Left colon (tissue), 2 donors: ENCODE measurements at places on chromosomes 13 and 19.

DNA sequence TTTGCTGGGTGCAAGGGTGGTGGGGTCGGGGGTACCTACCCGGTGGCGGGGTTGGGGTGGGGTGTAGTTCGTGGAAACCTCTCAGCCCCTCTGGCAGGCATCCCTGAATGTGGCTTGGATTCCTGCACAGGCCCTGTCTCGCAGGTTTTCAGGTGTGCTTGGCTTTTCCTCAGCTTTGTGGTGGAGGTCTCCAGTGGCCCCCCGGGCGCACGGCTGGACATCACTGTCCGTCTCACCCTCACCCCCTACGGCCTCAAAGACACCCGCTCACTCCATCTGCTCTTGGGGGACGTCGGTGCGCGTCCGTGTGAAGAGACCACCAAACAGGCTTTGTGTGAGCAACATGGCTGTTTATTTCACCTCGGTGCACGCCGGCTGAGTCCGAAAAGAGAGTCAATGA lies 44.3 kb downstream of the ZNF146 start:
- no peak for DNase-seq

GRCh38 chr13:63463782-63464610 lies 2048.3 kb upstream of the PCDH20 start:
- DNase-seq = no peak

- peak; percentile 78 for DNase-seq
Measured at GRCh38 chr13:110907951-110908898, 6.6 kb downstream of the ANKRD10 start.

DNA sequence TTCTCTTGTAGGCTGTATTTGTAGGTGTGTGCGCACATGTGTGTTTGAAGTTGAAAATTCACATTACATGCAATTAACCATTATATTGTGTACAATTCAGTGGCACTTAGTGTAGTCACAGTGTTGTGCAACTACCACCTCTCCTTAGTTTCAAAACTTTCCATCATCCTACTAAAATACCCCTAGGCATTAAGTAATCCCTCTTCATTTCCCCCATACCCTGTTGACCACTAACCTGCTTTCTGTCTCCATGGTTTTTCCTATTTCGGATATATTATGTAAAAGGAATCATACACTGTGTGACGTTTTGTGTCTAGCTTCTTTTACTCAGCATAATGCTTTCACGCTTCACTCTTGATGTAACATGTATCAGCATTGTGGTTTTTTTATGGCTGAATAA lies 16.1 kb downstream of the LSM14A start:
- no peak for DNase-seq
